ENCODE measurements at places on chromosomes 7 and 10.

DNA sequence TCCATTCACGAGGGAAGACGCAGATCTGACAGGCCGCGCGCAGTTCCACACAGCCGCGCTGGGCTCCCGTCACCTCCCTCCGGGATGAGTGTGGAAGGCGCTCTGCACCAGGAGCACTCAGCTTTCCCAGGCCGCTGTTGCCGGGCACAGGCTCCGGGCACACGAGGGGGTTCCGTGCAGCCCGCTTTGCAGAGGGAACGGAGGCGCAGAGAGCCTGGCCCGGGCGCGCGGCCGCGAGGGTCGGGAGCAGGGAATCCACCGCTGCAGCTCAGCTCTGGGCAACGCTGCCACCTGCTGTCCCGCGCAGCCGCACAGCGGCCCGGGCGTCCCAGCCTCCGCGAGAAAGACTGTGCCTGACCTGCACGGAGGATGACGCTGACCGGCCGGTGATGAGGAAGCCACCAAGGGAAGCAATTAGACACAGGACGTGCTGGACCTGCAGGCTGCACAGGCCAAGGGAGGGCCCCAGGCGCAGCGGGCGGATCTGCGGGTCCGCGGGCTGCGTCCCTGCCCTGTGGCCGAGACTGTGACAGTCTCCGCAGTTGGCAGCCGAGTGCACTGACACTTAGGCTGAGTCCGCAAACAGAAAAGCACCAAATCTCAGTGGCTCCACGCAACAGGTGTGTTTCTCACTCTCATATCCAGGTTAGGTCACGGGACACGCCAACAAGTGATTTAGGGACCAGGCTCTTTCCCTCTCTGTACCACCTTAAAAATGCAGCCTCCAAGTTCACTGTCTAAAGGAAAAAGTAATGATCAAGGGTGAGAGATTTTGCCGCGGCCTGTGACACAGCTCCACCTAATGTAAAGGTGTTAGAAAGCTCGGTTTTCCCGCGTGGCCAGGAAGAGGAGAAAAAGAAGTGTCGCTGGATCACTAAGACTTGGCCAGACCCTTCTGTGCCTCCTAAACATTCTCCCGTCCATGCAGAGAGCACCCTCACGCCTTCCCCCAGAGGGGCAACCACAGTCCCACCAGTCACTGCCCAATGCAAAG, 94.5 kb downstream of the SEC61G start:
- no peaks in the 10 kb centered on the region for H3K4me1 ChIP-seq
- H3K36me3 ChIP-seq, result no peaks in the 10 kb centered on the region
- no peak for DNase-seq
- H3K4me3 ChIP-seq, result no peak overlapping the region
- no peak overlapping the region for H3K27ac ChIP-seq

GRCh38 chr10:78416031-78417011, 382.7 kb downstream of the RPS24 start:
- no peak overlapping the region for H3K27ac ChIP-seq
- no peaks in the 10 kb centered on the region for H3K27me3 ChIP-seq
- DNase-seq, result no peak
- H3K36me3 ChIP-seq, result no peaks in the 10 kb centered on the region
- H3K4me1 ChIP-seq, result no peaks in the 10 kb centered on the region

- H3K27ac ChIP-seq, result no peak overlapping the region
- H3K4me1 ChIP-seq, result peaks cover 5% of the 10 kb centered on the region
- no peaks in the 10 kb centered on the region for H3K36me3 ChIP-seq
- no peaks in the 10 kb centered on the region for H3K27me3 ChIP-seq
Measured at GRCh38 chr7:76514926-76515771, 4.8 kb downstream of the UPK3B start.

DNA sequence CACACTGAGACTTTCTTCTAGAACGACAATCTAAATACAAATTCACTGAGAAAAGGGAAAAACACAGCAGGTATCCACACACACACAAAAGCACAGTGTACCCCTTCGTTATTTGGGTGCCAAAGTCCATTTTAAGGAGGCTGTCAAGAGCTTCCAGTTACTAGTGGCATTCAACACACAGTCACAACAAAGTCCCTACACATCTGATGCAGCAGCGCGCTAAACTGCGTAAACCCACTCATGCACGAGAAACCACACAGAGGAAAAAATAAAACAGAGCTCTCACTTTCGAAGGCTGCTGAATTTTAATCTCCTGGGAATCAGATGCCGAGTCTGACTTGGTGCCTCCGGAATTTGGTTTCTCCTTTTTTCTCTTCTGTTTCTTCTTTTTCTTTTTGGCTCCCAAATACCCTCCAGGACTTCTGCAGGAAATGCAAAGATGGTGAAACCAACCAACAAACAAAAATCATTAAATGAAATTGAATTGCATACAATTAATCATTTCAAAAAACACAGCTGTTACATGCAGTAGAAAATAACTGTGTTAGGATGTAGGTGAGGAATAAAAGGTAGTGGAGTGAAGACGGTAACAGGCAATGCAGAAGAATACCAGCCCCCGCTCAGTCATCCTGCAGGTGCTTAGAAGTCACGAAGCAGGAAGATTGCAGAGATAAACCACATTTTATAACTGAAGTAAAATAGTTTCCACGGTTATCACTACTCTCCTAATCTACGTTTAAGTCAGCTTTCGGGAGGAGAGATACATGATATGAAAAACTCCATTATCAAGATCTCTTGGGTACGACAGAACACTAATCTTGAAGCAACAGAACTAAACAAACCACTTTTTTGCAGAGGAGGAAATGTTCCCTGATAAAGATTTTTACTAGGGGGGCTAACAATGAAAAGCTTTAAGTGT, 27.1 kb downstream of the NMT2 start:
- DNase-seq, result peak; percentile 56
- peak overlapping the region; percentile 84 for H3K27ac ChIP-seq
- H3K27me3 ChIP-seq, result no peaks in the 10 kb centered on the region
